ENCODE measurements at places on chromosomes 11 and 22.

- DNase-seq: no peak
These were observed 19.0 kb upstream of the STK33 start for GRCh38 chr11:8613036-8613435.

DNA sequence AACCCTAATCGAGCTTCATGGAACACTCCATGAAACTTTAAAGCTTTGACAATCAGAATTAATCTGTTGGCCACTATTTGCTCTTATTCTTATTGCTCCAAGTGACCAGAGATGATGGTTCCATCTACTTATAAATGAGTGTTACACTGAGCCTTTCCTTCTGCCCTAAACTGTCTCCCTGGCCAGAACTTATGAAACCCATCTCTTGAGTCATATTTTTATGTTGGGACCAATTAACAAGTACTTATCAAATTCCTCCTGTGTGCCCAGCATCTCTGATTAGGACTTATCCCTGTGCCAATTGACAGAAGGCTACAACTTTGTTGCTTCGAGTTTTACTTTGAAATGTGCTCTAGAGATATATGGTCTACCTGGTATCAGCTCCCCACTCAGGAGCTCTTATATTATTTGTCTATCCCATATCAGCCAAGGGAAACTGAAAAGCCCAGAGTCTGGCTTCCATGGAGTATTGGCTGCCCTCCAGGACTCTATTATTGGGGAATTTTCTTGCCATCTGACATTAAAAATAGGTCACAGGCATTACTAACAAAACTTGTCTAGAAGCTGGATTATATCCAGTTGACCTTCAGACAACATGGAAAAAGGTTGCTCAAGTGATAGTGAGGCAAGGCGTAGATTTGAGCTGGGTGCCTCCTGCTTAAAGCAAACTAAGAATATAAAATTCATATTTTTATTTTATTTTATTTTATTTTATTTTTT, 8.8 kb downstream of the KREMEN1 start:
- DNase-seq: no peak

DNA sequence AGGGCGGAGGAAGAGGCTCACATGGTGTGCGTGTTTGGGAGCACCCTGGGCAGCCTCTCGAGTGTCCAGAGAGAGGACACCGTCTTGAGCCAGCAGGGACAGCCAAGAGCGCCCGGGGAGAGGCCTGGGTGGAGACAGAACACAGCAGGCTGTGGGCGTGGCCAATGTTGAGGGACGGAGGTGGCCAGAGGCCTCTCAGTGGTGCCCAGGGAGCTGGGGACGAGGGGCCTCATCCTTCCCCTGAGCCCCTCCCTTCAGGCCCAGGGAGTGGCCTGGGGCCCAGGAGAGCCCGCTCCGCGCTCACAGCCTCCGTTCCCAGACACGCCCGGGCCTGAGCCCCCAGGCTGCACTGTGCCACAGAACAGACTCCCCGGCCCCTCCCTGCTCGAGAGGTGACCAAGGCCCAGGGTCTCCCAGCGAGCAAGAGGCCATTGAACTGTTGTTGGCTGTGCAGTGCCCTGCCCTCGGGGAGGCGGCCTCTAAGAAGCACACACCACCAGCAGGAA, 48.4 kb downstream of the CDKN1C start:
- no peak for DNase-seq

DNA sequence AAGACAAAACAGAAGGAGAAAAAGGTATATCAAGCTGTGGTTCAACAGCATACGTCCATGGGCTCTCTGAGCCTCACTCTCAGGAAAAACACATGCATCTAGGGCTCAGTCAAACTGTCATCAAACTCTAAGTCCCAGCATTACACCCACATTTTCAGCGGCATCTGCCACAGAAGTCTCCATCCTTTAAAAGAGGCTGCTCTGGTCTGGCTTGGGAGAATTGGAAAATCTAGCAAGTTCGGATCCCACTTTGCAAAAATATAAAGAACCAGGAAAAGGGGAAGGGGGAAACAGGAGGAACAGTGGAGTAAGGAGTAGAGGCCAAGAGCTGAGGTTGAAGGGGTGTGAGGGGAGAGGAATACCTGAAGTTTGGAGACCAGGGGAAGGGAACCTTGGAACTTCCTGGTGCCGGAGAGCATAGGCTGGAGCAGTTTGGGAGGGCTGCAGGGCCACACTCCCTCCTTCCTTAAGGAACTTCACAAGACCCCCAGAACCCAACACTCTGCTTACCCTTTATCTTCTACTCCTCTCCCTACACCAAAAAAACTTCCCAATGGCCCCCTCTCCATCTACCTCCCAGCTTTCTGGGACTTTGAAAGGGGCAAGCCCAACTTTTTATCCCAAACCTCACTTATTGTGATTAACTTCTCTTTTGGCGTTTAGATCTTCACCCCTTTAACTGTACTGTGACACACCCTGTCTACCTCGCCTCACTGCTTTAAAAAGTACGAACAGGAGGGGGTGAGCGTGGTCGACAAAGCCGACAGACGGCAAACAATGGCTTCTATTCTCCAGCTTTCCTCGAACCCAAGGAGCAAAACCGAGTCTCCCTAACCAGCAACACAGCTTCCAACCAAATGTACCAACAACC, 4.0 kb downstream of the PAX6 start:
- DNase-seq: no peak

DNA sequence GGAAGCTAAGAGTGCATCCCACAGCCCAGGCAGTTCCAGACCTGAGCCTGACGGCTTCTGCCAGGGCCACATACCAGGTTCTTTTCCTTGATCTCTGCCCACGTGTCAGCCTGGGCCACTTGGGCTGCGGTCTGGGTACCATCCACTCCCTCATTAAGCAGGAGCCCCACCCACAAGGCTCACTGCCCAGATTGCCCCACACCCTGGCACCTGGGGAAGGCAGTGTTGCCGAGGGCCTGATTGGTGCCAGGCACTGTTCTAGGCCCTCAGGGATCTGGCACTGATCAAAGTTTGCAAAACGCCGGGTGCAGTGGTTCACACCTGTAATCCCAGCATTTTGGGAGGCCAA, 15.4 kb downstream of the GGA1 start:
- no peak for DNase-seq

GRCh38 chr11:119828006-119828405, 99.0 kb upstream of the NECTIN1 start:
- no peak for DNase-seq

DNA sequence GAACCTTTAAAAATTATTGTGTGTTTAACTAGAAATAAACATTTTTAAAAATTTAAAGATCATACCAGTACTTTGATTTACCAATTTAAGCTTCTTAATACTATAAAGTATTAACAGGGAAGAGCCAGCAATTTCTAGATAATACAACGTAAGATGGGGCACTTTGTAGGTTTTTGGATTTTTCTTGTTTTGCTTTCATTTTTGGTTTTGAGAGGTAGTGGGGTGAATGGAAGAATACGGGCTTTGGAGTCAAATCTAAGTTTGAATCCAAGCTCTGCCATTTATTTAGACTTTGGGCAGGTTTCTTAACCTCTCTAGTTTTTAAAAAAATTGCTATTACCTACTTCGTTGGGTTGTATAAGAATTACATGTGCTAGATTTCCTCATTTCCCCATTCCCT, 44.9 kb downstream of the CSTPP1 start:
- no peak for DNase-seq

DNA sequence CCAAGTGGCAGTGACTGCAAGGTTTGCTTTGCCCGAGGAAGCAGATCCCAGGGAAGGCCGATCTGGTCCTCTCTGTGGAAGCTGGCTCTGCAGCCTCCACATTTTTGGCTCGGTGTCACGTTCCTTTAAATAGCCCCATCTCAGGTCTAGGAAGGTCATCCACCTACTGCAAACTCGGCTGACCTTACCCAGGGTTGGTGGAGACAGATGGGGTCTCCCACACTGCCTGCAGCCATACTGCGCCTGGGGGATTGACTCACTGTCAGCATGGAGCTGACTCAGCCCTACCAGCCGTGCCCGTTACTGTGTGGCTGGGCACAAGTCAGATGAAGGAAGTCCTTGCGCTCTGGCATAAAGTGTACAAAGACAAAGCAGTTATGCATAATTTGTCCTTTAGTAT, 16.9 kb downstream of the CDPF1 start:
- DNase-seq: no peak

- no peak for DNase-seq
These were observed 40.1 kb downstream of the PI4KA start for GRCh38 chr22:20818471-20818870.

GRCh38 chr22:45905326-45905923, 71.5 kb downstream of the WNT7B start:
- DNase-seq: no peak

DNA sequence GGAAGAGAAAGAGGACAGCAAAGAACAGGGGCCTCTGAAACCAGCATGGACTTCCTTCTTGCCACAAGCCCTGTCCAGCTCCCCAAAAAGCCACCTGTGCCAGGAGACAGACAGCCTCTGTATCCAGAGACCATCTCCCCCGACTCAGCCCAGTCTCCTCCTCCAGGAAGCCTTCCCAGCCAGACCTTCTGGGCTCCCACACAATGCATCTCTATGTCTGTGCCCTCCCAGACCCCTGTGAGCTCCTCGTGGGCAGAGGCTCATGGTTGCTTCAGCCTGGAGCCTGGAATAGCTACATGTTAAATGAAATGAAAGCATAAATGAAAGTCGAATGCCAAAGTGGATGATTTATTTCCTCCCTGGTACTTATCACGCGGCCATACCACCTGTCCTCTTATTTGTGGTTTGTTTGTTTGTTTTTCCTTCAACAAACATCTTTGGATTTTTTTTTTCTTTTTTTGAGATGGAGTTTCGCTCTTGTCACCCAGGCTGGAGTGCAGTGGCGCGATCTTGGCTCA, 7.3 kb upstream of the ARAP1 start:
- DNase-seq: no peak

DNA sequence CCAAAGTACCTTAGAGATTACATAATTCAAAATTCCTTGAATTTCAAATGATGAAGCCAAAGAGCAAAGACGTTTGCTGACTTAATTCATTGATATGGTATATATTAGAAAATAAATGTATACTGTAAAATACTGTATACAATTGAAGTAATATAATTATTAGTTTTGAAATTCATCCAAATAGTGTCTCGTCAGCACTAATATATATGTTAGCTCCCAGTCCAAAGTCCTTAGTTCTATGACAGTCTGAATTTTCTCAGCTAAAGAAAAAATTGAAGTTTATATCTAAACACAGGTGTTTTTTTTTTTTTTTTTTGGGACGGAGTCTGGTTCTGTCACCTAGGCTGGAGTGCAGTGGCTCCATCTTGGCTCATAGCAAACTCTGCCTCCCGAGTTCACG, 431.3 kb downstream of the CNTN5 start:
- no peak for DNase-seq
